ENCODE measurements at places on chromosomes 6 and 20. TPM values are rescaled to one million over a fixed set of nuclear protein-coding genes. Genes with fewer than 3 reads are reported as not detected.

Gene PTGIS
- 26.3 TPM for total RNA-seq

Gene BPIFB1
- not detected for total RNA-seq

Gene BACH2
- total RNA-seq, result 1.5 TPM

Gene DEFB127
- total RNA-seq, result not detected

Gene SPINT4
- not detected for total RNA-seq

- no peak for DNase-seq
Measured at GRCh38 chr6:125170376-125170775, 16.8 kb downstream of the TPD52L1 start.

DNA sequence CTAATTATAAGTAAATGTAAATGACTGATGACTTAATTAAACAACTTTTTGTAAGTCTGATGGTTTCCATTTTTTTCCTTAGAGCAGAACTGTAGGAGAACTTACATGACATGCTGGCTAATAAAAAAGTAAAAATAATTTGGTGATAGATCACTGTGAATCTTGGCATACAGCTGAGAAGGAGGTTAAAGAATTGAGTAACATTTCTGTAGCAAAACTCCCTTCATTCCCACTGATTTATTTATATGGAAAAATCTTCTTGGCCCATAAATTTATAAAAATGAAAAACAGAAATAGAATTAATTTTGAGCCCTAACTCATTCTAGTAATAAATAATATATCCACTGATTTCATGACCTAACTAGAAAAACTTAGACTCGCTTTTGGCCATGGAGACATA lies 48.1 kb downstream of the SLC22A3 start:
- DNase-seq, result no peak

GRCh38 chr20:56504373-56505005 lies 20.1 kb upstream of the FAM209A start:
- DNase-seq, result no peak

- no peak for DNase-seq
Measured at GRCh38 chr20:2749343-2749950, 51.0 kb downstream of the CPXM1 start.

- DNase-seq, result no peak
Measured at GRCh38 chr6:56353860-56354259, 106.5 kb upstream of the COL21A1 start.
